ENCODE measurements at places on chromosomes 5 and 9. TPM values are rescaled to one million over a fixed set of nuclear protein-coding genes. Genes with fewer than 3 reads are reported as not detected.

Gene IFNA2
- total RNA-seq = not detected

Gene C9orf153
- 0.26 TPM for total RNA-seq

Gene IL6ST
- 50.8 TPM for total RNA-seq

Gene TAS2R1
- not detected for total RNA-seq

Gene OR1Q1
- total RNA-seq = not detected

Gene SH2D3C
- not detected for total RNA-seq

Gene LCN9
- not detected for total RNA-seq

Gene PLPP7
- total RNA-seq = not detected

Gene ANKRD34B
- total RNA-seq = not detected

Gene GZMA
- not detected for total RNA-seq

All from bronchial epithelial cell (primary cell).